ENCODE measurements at places on chromosomes 5 and 9.

- H3K27me3 ChIP-seq = no peaks in the 10 kb centered on the region
- H3K27ac ChIP-seq = no peak overlapping the region
- H3K36me3 ChIP-seq = no peaks in the 10 kb centered on the region
- H3K4me3 ChIP-seq = no peak overlapping the region
- H3K4me1 ChIP-seq = no peaks in the 10 kb centered on the region
- no peak for DNase-seq
These were observed 577.2 kb upstream of the ZNF608 start for GRCh38 chr5:125323613-125324012.

GRCh38 chr5:33068786-33069185, 357.7 kb downstream of the NPR3 start:
- DNase-seq = no peak
- H3K4me1 ChIP-seq = no peaks in the 10 kb centered on the region
- H3K27me3 ChIP-seq = no peaks in the 10 kb centered on the region
- H3K36me3 ChIP-seq = no peaks in the 10 kb centered on the region
- H3K4me3 ChIP-seq = no peak overlapping the region

DNA sequence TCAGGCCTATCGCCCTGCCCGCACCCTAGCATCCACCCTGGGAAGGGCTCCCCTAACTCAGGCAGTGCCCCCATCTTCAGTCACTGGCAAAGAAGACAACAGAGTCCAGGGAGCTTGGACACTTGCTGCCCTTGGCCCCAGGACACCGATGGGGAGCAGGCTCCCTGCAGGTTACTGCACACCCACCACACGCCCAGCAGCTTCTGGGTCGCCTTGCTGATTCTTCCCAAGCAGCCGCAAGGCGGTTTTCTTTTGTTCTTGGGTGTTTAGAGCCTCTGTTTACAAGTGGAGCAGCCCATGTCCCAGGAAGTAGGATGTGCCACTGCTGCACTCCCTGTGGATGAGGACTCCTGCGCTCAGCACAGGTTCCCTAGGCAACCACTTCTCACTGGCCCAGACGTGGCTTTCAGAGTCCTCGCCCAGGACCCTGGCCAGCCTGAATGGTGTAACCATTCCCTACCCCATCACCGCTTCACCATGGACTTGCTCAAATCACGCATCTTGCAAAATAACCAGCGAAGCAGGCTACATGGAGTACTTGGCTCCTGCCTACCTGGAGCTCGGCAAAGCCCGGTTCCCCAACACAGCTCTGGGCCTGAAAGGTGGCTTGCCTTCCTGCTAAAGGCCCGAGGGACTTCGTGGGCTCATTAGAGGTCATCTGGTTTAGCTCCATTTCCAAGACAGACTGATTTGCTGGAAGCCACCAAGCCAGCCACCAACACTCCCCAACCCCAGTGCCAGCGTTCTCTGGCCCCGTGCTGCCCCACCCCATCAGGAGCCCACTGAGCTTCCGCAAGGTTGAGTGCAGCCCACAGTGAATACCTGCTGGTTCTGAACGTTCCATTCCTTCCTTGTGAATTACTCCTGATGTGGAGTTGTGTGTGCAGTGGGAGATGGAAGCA, 60.0 kb downstream of the PSMB7 start:
- peaks cover 6% of the 10 kb centered on the region for H3K36me3 ChIP-seq
- DNase-seq = no peak
- H3K4me3 ChIP-seq = no peak overlapping the region
- H3K27me3 ChIP-seq = no peaks in the 10 kb centered on the region

GRCh38 chr5:93054424-93055163, 526.4 kb downstream of the NR2F1-AS1 start:
- no peak for DNase-seq
- H3K36me3 ChIP-seq = no peaks in the 10 kb centered on the region
- no peak overlapping the region for H3K4me3 ChIP-seq

GRCh38 chr9:83554278-83554677, 16.1 kb upstream of the FRMD3 start:
- no peak for DNase-seq
- no peak overlapping the region for H3K4me3 ChIP-seq
- H3K36me3 ChIP-seq = no peaks in the 10 kb centered on the region
- H3K27ac ChIP-seq = no peak overlapping the region
- no peaks in the 10 kb centered on the region for H3K4me1 ChIP-seq
- no peaks in the 10 kb centered on the region for H3K27me3 ChIP-seq

GRCh38 chr5:131495536-131496399, 139.3 kb downstream of the RAPGEF6 start:
- H3K4me1 ChIP-seq = no peaks in the 10 kb centered on the region
- no peak overlapping the region for H3K4me3 ChIP-seq
- no peak overlapping the region for H3K27ac ChIP-seq
- no peaks in the 10 kb centered on the region for H3K27me3 ChIP-seq

DNA sequence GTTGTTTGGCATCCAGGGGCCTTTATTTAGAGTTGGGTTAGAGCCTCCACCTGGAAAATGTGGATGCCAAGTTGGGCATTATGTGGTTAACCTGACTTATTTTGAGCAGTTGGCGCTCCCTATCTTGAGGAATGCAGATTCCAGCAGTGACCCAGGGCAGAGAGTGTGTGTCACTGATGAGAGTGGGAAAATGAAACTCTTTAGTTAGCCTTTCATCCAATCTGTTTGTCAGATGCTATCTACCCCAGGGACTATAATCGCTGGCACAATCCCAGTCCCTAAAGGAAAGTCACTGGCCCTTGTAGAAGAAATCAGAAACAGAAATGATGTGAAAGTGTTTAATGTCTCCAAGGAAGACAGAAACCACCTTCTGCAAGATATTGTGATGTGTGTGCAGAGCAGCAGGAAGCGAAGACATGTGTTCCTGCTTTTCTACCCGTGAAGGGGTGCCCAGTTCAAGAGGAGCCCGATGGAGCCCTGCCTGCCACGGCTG, 10.2 kb upstream of the STING1 start:
- peaks cover 7% of the 10 kb centered on the region for H3K4me1 ChIP-seq
- H3K36me3 ChIP-seq = no peaks in the 10 kb centered on the region
- H3K27ac ChIP-seq = no peak overlapping the region
- H3K4me3 ChIP-seq = no peak overlapping the region

GRCh38 chr5:113273948-113274347, 160.8 kb downstream of the TSSK1B start:
- H3K36me3 ChIP-seq = no peaks in the 10 kb centered on the region
- H3K27me3 ChIP-seq = no peaks in the 10 kb centered on the region
- no peak overlapping the region for H3K27ac ChIP-seq
- DNase-seq = no peak
- no peak overlapping the region for H3K4me3 ChIP-seq

GRCh38 chr9:131395157-131396098, 1.5 kb downstream of the PRRC2B start:
- H3K27ac ChIP-seq = peak overlapping the region; percentile 100
- no peaks in the 10 kb centered on the region for H3K36me3 ChIP-seq
- peak overlapping the region; percentile 66 for H3K4me3 ChIP-seq

DNA sequence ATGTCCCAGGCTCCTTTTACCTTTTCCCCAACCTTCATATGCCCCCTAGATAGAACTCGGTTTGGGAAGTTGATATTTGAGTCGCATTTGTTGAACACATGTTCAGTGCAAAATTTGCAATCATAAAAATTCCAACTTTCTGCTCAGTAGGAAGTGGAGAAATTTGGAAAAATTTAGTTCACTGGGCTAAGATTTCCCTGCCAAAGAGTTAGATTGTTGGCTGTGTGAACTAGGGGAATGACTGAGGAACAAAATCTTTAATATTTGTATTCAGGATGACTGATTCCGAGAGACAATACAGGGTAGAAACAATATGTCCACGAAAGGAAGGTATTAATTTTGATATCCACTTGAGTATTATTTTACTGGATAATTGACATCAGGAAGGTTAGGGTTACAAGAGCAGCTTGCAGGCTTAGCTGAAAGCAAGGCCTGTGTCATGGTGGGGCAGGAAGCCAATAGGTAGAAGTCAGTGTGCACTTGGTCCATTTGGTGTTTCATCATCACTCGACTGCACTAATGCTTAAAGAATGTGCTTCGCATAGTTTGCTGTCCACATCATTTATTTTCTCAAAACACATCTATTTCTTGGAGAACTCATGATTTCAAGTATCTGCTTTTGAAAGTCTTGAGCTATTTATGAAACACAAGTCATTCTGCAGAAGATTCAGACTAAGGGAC, 59.4 kb upstream of the GNA14 start:
- DNase-seq = peak; percentile 59
- H3K27me3 ChIP-seq = no peaks in the 10 kb centered on the region
- no peaks in the 10 kb centered on the region for H3K4me1 ChIP-seq
- no peaks in the 10 kb centered on the region for H3K36me3 ChIP-seq
- no peak overlapping the region for H3K27ac ChIP-seq
- H3K4me3 ChIP-seq = no peak overlapping the region

GRCh38 chr5:108432024-108432423, 50.1 kb upstream of the FBXL17 start:
- no peaks in the 10 kb centered on the region for H3K36me3 ChIP-seq
- DNase-seq = no peak
- H3K4me1 ChIP-seq = no peaks in the 10 kb centered on the region
- no peak overlapping the region for H3K4me3 ChIP-seq

DNA sequence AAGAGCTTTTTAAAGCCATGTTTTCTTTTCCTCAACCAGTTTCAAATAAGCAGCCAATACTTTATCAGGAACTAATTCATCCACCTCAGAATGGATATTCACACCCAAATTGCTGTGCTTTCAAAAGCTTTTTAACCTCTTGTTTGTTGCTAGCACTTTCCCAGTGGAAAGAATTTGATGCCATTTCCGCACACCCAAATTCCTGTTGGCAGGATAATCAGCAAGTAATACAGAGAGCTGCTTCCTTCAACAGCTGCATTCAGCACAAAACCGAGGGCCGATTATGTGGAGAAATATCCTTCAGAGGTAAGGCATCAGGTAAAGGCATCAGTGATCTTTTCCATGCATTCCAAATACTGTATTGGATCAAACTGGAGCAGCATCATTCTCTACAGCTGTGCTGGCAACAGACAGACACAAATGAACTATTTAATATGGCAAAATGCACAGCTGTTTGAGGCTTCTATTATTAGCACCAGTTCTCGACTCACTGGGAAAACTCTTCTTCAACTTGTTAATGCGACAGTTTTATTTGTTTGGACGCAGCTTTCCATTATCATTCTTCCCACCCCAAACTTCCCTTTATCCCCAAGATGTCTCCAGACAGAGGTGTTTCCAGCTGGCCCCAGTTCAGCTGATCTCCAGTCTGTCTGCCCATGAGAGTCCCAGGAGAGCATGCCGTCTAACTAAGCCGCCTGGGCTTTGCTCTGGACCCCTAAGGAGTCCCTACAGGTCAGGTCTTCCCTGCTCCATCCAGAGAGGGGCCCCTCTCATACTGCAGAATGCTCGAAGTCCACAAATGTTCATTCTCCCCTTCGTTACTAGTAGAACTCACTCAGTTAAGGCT, 22.2 kb upstream of the MGAT1 start:
- no peak for DNase-seq
- peak overlapping the region; percentile 59 for H3K27ac ChIP-seq
- H3K4me1 ChIP-seq = no peaks in the 10 kb centered on the region
- H3K4me3 ChIP-seq = no peak overlapping the region
- no peaks in the 10 kb centered on the region for H3K36me3 ChIP-seq

GRCh38 chr9:121696930-121697329, 45.5 kb downstream of the DAB2IP start:
- H3K27me3 ChIP-seq = no peaks in the 10 kb centered on the region
- no peak overlapping the region for H3K4me3 ChIP-seq
- H3K27ac ChIP-seq = no peak overlapping the region
- DNase-seq = no peak
- H3K36me3 ChIP-seq = no peaks in the 10 kb centered on the region

- no peak overlapping the region for H3K4me3 ChIP-seq
- no peaks in the 10 kb centered on the region for H3K27me3 ChIP-seq
- H3K36me3 ChIP-seq = no peaks in the 10 kb centered on the region
- H3K4me1 ChIP-seq = no peaks in the 10 kb centered on the region
- DNase-seq = no peak
These were observed 63.9 kb downstream of the TTC39B start for GRCh38 chr9:15243081-15243480.

DNA sequence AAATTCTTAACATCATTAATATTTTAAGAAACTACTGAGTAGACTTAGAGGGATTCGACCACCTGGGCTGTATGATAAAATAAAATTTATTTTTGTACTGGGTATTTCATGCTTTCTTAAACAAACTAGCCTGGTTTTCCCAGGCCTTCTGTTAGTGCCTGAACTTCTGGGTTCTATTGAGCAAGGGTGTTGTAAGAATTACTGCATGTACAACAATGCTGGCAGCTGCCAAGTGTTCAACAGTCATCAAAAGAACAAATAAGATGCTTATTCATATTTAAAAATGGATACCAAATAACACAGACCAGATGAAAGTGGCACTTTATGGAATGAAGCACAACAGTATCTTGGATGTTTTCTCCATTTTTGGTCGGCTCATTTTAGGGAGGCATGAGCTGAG, 123.2 kb upstream of the FBXL7 start:
- no peak overlapping the region for H3K27ac ChIP-seq
- no peak overlapping the region for H3K4me3 ChIP-seq
- DNase-seq = no peak

- peak; percentile 32 for DNase-seq
- peak overlapping the region; percentile 64 for H3K27ac ChIP-seq
- H3K36me3 ChIP-seq = no peaks in the 10 kb centered on the region
- no peaks in the 10 kb centered on the region for H3K27me3 ChIP-seq
- H3K4me3 ChIP-seq = no peak overlapping the region
These were observed 163.9 kb downstream of the ARRDC3 start for GRCh38 chr5:91219091-91219802.

- H3K27ac ChIP-seq = no peak overlapping the region
- no peaks in the 10 kb centered on the region for H3K27me3 ChIP-seq
- DNase-seq = no peak
- H3K4me1 ChIP-seq = no peaks in the 10 kb centered on the region
These were observed 56.8 kb downstream of the ADGRV1 start for GRCh38 chr5:90615355-90615754.

DNA sequence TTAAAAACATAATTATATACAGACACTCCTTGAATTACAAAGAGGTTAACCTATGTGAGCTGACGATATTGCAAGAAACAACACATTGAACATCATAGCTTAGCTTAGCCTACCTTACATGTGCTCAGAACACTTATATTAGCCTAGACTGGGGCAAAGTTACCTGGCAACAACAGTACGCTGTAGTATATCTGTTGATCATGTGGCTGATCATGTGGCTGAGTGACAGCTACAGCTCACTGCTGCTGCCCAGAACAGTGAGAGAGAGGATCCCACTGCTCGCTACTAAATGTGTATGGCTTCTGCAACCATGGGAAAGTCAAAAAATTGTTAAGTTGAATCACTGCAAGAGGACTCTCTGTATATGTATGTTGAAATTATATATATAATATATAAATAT, 169.9 kb downstream of the CDH9 start:
- no peaks in the 10 kb centered on the region for H3K27me3 ChIP-seq
- no peaks in the 10 kb centered on the region for H3K4me1 ChIP-seq
- no peak for DNase-seq
- no peak overlapping the region for H3K27ac ChIP-seq
- H3K4me3 ChIP-seq = no peak overlapping the region
- H3K36me3 ChIP-seq = no peaks in the 10 kb centered on the region

GRCh38 chr5:66039296-66039695, 104.8 kb upstream of the SREK1 start:
- no peaks in the 10 kb centered on the region for H3K27me3 ChIP-seq
- no peak for DNase-seq
- no peak overlapping the region for H3K27ac ChIP-seq
- H3K4me1 ChIP-seq = no peaks in the 10 kb centered on the region
